ENCODE measurements at places on chromosomes 1 and 21. TPM values are rescaled to one million over a fixed set of nuclear protein-coding genes. Genes with fewer than 3 reads are reported as not detected.
A peak's percentile ranks its signal among the peaks of the same experiment; 100 is the strongest.

The CD1B gene
- total RNA-seq = not detected

The NCMAP gene
- total RNA-seq = 2.0 TPM

The NCAM2 gene
- 138 TPM for total RNA-seq

The FAM163A gene
- 0.55 TPM for total RNA-seq

The HSF2BP gene
- total RNA-seq = 2.0 TPM

The KRTAP13-2 gene
- not detected for total RNA-seq

The UQCRH gene
- 364 TPM for total RNA-seq

GRCh38 chr1:3459940-3460671, 5.6 kb downstream of the ARHGEF16 start:
- DNase-seq = no peak
- H3K27ac ChIP-seq = no peak overlapping the region
- no peak overlapping the region for H3K4me3 ChIP-seq
- peaks cover 2% of the 10 kb centered on the region for H3K36me3 ChIP-seq

DNA sequence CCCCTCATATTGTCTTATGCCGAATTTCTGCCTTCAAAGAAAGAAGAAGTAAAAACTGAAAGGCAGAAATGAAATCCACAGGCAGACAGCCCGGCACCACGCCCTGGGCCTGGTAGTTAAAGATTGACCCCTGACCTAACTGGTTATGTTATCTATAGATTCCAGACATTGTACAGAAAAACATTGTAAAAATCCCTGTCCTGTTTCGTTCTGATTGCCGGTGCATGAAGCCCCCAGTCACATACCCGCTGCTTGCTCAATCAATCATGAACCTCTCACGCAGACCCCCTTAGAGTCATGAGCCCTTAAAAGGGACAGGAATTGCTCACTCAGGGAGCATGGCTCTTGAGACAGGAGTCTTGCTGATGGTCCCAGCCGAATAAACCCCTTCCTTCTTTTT, 49.3 kb downstream of the JMJD4 start:
- H3K36me3 ChIP-seq = no peaks in the 10 kb centered on the region
- H3K27me3 ChIP-seq = no peaks in the 10 kb centered on the region
- no peaks in the 10 kb centered on the region for H3K4me1 ChIP-seq
- no peak overlapping the region for H3K27ac ChIP-seq

DNA sequence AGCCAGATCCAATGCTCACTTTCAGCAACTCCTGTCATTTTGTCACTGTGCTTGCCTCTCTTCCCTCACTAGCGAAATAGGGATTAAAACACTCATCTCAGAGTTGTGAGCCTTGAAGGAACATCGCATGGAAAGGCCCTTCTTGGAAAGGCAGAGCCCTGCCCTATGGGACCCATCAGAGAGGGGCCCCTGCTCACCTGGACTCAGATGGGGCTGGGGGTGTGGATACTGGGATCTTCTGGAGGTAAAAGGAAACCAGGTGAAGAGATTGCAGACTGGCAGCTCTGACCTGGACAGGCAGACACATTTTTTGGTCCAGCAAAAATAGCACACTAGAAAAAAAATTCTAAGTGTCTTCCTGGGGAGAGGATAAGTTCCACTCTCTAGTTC, 54.2 kb upstream of the EPS8L3 start:
- no peak overlapping the region for H3K4me3 ChIP-seq
- H3K27me3 ChIP-seq = no peaks in the 10 kb centered on the region
- H3K4me1 ChIP-seq = peaks cover 39% of the 10 kb centered on the region

- H3K4me1 ChIP-seq = peaks cover 13% of the 10 kb centered on the region
- no peak overlapping the region for H3K27ac ChIP-seq
- H3K27me3 ChIP-seq = no peaks in the 10 kb centered on the region
These were observed 67.9 kb upstream of the ZNF648 start for GRCh38 chr1:182129398-182129797.

- H3K36me3 ChIP-seq = no peaks in the 10 kb centered on the region
- DNase-seq = no peak
- no peak overlapping the region for H3K27ac ChIP-seq
- H3K4me3 ChIP-seq = no peak overlapping the region
These were observed 19.8 kb downstream of the ATP6V1G3 start for GRCh38 chr1:198520524-198521254.

DNA sequence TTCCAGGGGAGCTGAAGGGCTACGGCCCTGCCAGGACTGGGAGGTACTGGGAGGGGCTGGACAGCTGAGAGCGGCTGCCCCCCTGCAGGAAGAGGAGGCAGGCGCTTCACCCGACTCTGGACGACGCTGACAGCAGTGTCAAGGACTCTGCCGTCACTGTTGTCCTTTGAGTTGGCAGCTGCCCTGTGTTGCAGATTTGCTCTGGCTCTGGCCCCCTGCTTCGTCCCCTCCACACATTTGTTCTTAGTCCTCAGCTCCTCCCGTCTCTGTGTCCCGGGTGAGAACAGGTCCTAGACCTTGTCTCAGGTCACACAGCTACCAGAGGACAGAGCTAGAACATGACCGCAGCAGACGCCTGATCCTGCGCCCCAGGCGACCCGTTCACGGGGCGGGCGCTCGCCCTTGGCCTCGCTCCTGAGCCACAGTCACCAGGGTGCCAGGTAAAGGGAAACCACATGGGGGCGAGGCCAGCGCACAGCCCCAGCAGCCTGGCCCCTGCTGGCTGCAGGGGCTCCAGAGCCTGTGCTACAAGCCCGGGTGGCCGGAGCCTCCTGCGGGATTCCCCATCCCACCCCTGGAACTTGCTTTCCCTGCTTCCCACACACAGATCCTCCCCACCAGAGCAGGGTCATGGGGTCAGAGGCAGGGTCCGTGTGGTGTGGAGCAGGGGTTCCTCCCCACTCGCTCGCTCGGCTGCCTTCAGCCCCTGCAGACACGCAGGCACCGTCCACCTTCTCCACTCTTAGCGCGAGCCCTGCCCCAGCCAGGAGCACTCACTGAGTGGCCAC, 10.7 kb upstream of the NPHP4 start:
- peaks cover 26% of the 10 kb centered on the region for H3K36me3 ChIP-seq
- no peak overlapping the region for H3K4me3 ChIP-seq
- no peaks in the 10 kb centered on the region for H3K27me3 ChIP-seq
- H3K4me1 ChIP-seq = peaks cover 44% of the 10 kb centered on the region

GRCh38 chr1:235632506-235633401, 16.8 kb downstream of the GNG4 start:
- H3K36me3 ChIP-seq = no peaks in the 10 kb centered on the region
- H3K27me3 ChIP-seq = no peaks in the 10 kb centered on the region
- no peak overlapping the region for H3K27ac ChIP-seq
- H3K4me1 ChIP-seq = peaks cover 6% of the 10 kb centered on the region
- DNase-seq = peak; percentile 89

- DNase-seq = no peak
- H3K27me3 ChIP-seq = no peaks in the 10 kb centered on the region
- no peak overlapping the region for H3K4me3 ChIP-seq
- H3K36me3 ChIP-seq = peaks cover 80% of the 10 kb centered on the region
- peaks cover 4% of the 10 kb centered on the region for H3K4me1 ChIP-seq
- no peak overlapping the region for H3K27ac ChIP-seq
These were observed 59.0 kb upstream of the DIP2A start for GRCh38 chr21:46399686-46400085.

- peak; percentile 57 for DNase-seq
- H3K27me3 ChIP-seq = no peaks in the 10 kb centered on the region
- peaks cover 54% of the 10 kb centered on the region for H3K4me1 ChIP-seq
- no peak overlapping the region for H3K4me3 ChIP-seq
- H3K36me3 ChIP-seq = peaks cover 2% of the 10 kb centered on the region
These were observed 246.2 kb downstream of the NPHP4 start for GRCh38 chr1:5745800-5746610.

DNA sequence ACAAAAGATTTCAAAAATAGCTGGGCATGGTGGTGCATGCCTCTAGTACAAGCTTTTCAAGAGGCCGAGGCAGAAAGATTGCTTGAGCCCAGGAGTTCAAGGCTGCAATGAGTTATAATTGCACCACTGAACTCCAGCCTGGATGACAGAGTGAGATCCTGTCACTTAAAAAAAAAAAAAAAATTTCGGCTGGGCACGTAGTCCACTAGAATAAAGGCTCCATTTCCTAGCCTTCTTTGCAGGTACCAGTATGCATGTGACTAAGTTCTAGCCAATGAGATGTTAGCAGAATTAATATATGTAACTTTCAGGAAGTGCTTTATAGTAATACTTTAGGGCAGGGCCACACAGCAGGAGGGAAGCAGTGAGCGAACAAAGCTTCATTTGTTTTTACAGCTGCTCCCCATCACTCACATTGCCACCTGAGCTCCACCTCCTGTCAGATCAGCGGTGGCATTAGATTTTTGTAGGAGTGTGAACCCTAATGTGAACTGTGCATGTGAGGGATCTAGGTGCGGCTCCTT, 28.8 kb upstream of the SYDE2 start:
- H3K4me1 ChIP-seq = no peaks in the 10 kb centered on the region
- no peaks in the 10 kb centered on the region for H3K27me3 ChIP-seq
- H3K36me3 ChIP-seq = no peaks in the 10 kb centered on the region
- DNase-seq = no peak
- H3K27ac ChIP-seq = no peak overlapping the region

- peaks cover 29% of the 10 kb centered on the region for H3K4me1 ChIP-seq
- no peak for DNase-seq
- H3K27me3 ChIP-seq = no peaks in the 10 kb centered on the region
- no peak overlapping the region for H3K4me3 ChIP-seq
These were observed 22.8 kb upstream of the CSF1 start for GRCh38 chr1:109887884-109888283.

DNA sequence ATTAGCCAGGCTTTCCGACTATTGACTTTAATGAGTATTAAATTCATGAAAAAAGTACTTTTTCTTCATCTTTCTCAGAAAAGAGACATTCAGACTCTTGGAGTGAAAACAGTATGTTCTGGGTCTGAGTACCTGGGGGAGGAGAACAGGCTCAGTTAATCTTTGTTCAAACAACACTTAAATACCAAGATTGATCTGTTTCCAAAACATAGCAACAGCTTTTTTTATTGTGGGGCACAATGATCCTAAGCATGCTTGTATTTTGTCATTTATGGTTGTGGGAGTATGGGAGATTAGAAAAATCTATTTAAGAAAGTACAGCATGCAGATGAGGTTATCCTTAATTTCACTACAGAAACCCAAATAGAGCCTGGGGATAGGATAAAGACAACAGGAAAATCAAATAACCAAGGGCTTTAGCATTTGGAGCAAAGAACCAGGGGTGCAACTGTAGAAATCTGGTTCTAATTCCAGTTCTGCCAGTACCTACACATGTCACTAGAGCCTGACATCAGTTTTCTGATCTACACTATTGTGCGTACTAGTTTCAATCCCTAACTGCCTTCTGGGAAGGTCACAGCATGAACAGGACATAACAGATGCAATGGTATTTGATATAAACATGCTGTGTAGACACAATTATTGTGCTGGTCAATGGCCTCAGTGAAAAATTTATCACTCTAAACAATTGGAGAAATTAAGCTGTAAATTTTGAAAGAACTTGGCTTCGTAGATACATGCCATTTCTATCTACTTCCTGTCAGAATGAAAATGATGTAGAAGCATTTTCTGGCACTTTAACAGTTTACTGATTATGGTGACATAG, 91.2 kb downstream of the KCNK1 start:
- no peak for DNase-seq
- H3K27ac ChIP-seq = no peak overlapping the region
- H3K27me3 ChIP-seq = no peaks in the 10 kb centered on the region
- H3K4me1 ChIP-seq = no peaks in the 10 kb centered on the region
- no peaks in the 10 kb centered on the region for H3K36me3 ChIP-seq
- H3K4me3 ChIP-seq = no peak overlapping the region

DNA sequence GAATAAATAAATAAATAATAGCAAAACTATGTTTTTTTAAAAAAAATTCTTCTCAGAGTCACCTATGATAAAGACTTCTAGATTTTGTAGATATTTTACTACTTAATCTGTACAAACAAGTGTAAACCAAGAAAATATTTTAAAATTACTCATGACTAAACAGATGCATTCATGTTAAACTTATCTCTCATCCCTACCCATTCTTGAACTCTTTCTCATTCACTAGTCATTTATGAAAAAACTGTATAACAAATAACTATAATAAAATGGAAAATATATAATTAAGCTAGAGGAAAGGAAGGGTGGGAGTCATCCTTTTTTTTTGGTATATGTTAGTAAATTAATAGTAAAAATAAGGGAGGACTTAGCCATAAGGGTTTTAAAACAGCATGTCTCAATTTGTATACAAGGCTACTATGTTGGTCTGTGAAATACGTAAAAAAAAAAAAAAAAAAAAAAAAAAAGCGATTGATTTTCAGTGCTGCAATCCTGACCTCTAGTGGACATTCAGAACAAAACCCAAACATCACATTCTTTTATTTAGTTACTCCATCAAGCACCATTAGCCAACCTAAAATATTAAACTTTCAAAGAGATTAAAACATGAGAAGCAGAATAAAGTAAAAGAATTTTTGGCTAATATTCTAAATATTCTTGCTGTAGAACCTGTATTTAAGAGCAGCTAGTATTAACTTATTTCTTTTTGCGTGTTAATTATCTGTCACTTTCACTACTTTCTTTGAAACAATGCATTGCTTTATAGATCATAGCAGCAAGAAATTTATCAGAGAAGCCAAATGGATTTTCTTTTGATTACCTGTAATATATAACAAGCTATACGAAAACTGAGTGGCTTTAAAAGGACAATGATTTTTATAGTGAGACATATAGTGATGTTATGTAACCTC, 255.8 kb upstream of the CACYBP start:
- DNase-seq = peak; percentile 24
- H3K4me3 ChIP-seq = no peak overlapping the region
- H3K27ac ChIP-seq = no peak overlapping the region
- no peaks in the 10 kb centered on the region for H3K27me3 ChIP-seq
- no peaks in the 10 kb centered on the region for H3K4me1 ChIP-seq
- H3K36me3 ChIP-seq = no peaks in the 10 kb centered on the region

GRCh38 chr1:115220340-115221270, 117.4 kb downstream of the NGF start:
- H3K4me1 ChIP-seq = no peaks in the 10 kb centered on the region
- no peak overlapping the region for H3K4me3 ChIP-seq
- H3K27me3 ChIP-seq = no peaks in the 10 kb centered on the region
- no peak for DNase-seq

GRCh38 chr1:226126824-226127569, 59.5 kb downstream of the ACBD3 start:
- no peak for DNase-seq
- H3K27me3 ChIP-seq = peaks cover 5% of the 10 kb centered on the region
- H3K4me1 ChIP-seq = peaks cover 21% of the 10 kb centered on the region
- no peaks in the 10 kb centered on the region for H3K36me3 ChIP-seq
- H3K27ac ChIP-seq = no peak overlapping the region

DNA sequence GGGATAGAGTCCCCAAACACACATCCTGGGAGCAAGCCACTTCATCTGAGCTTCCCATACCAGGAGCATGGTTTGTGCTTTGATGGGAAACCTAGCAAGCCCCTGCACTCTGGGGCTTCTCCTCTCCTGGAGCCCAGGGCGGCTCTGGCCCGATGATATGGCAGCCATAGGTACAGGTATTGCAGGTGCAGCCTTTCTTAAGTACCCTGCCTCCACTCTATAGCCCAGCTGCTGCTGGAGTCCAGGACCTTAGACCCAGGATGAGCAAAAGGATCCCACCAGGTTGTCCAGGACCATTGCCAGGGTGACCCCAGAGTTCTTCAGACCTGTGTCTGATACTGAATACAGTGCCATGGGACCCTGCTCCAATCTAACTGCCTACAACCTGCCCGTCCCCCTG, 4.2 kb downstream of the C1orf226 start:
- H3K4me1 ChIP-seq = peaks cover 30% of the 10 kb centered on the region
- H3K4me3 ChIP-seq = no peak overlapping the region

Measured in spinal cord (tissue), 10 donors.